ENCODE measurements at places on chromosomes 6 and 20. TPM values are rescaled to one million over a fixed set of nuclear protein-coding genes. Genes with fewer than 3 reads are reported as not detected.

KCNQ5 gene
- 0.27 TPM for total RNA-seq

EGFL8 gene
- 10.7 TPM for total RNA-seq

ERVFRD-1 gene
- total RNA-seq, result not detected

LY6G6F gene
- total RNA-seq, result not detected

HLA-DQB2 gene
- total RNA-seq, result not detected

SLC9A8 gene
- 15.6 TPM for total RNA-seq

DNAAF9 gene
- total RNA-seq, result 11.6 TPM

GSTA3 gene
- not detected for total RNA-seq

FAM217B gene
- 16.5 TPM for total RNA-seq

HNF4A gene
- total RNA-seq, result 346 TPM
